ENCODE measurements at places on chromosomes 2 and 18.

DNA sequence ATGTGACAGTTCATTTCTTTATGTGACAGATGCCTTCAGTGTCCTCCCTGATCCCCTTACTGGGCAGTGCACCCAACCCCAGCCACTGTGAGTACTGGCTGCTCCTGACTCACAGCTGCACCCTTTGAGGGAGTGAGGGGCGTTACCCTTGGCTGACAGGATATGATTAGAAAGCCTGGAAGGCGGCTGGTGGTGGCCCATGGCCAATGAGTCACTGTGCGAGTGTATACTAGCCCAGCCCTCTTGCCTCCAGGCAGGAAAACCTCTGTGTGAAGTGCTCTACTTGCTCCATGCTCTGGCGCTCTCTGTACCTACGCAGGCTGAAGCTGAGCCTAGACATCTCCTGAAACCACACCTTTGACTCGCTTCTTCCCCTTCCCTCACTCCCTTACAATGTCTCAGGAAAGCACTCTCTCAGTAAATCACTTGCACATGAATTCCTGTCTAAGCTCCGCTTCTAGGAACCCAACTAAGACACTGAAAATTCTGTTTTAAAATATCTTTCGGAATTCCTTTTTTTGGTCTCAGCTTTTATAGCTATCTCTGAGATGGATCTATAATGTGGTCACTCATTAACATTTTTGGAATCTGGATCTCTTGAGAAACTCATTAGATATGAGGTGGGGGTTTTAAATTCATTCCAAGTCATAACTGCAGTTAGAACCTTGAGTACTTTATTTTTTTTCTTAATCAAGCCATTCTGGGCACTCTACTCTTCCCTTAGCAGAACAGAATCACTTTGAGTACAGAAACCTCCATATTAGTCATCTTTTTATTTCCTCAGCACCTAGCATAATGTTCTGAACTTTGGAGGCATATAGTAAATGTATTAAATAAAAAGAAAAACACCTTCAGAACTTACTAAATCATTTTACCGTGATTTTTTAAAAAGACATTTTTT is 25.3 kb upstream of the STAM2 start:
- no peak for DNase-seq

DNA sequence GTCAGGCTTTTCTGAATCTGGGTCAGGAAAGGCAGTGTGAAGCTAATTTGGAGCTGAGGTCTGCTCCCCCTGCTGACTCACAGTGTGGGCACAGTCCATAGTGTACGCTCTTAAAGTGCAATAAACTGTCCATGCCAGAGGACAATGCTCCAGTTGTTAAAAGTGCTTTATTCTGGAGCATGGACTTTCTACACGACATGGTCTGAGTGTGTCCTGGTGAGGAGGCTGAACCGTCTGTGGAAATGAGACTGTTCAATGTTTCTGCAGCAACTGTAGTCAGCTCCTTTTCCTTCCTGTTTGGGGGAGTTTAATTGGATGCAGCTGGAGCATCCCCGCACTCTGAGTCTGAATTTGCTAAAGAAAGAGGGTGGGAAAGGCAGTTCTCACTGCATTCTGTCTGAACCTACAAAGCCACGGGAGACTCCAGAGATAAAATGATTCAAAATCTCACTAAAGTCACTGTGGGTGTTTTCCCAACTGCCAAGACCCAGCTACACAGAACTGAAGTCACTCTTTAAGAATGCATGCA is 110.2 kb upstream of the TRIB2 start:
- no peak for DNase-seq

DNA sequence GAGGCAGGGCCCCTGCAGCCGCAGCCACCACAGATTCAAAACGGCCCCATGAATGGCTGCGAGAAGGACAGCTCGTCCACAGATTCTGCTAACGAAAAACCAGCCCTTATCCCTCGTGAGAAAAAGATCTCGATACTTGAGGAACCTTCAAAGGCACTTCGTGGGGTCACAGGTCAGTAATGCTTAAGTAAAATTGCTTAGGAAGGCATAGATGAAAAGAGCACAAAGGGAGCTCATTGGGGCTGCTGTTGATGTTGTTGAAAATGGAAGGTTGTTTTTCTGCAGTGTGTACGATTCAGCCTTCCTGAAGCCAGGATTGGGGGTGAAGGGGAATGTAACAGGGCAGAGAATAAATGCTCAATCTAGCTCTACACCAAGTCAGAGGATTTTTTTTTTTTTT is 90.5 kb downstream of the KCTD18 start:
- no peak for DNase-seq

DNA sequence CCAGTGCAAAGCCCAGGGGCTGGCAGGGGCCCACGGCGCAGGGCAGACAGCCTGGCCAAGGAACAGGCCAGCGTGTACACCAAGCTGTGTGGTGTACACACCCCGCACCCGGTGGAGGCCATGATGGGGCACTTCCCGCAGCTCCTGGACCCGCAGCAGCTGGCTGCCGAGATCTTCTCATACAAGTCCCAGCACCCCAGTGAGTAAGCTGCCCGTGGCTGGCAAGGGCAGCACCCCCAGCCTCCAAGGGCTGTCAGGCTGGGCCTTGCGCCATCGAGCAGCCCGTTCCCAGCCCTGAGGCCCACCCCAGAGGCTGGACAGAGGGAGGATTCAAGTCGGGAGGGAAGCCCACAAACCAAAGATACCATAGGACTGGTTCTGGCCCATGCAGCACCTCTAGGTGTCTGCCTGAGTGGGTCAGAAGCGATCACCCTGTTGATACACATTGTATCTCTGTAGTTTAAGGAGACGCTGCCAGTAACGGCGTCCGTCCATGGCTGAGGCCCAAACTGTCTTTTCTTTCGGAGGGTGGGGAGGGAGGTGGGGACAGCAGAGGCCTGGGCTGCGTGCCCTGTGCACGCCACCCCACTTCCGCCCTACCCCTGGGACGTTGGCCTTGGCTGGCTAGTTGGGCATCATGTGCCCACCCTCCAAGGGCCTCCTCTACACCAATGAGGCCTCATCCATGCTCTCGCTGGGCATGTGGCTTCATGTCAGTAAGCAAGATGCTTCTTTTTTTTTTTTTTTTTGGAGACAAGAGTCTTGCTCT is 16.8 kb upstream of the MTERF4 start:
- no peak for DNase-seq

GRCh38 chr18:62189208-62189607 is 2.2 kb downstream of the RELCH start:
- DNase-seq = no peak

GRCh38 chr2:30673127-30673526 is 134.1 kb downstream of the CAPN13 start:
- DNase-seq = no peak
